Thoracic aorta (tissue), 2 donors: ENCODE measurements at places on chromosomes 12 and 14. TPM values are rescaled to one million over a fixed set of nuclear protein-coding genes. Genes with fewer than 3 reads are reported as not detected.

- no peak for DNase-seq
- no peaks in the 10 kb centered on the region for H3K27me3 ChIP-seq
- H3K4me3 ChIP-seq = no peak overlapping the region
- H3K36me3 ChIP-seq = no peaks in the 10 kb centered on the region
- no peak overlapping the region for H3K27ac ChIP-seq
Measured at GRCh38 chr12:12845794-12846243, 32.7 kb downstream of the DDX47 start.

DNA sequence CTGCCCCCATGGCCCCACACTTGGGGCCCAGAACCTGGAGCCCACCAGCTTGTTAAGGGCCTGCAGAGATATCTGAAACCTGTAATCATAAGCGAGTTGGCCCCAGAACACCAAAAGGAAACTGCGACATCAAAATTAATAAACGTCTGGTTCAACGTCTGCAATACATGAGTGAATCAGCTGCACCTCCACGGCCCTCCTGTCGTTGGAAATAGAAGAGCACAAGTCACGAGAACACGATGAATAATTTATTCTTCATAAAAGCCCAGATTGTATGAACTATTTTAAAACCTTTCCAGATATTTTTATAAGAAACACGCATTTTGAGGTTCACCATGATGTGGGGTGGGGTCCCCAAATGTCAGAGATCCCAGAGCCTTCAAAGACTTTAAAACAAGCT is 9.7 kb upstream of the CMKLR1 start:
- H3K4me3 ChIP-seq = peak overlapping the region; percentile 47
- peaks cover 16% of the 10 kb centered on the region for H3K4me1 ChIP-seq

- no peak overlapping the region for H3K27ac ChIP-seq
- no peaks in the 10 kb centered on the region for H3K4me1 ChIP-seq
- DNase-seq = no peak
Measured at GRCh38 chr12:66900616-66901015, 221.7 kb upstream of the GRIP1 start.

DNA sequence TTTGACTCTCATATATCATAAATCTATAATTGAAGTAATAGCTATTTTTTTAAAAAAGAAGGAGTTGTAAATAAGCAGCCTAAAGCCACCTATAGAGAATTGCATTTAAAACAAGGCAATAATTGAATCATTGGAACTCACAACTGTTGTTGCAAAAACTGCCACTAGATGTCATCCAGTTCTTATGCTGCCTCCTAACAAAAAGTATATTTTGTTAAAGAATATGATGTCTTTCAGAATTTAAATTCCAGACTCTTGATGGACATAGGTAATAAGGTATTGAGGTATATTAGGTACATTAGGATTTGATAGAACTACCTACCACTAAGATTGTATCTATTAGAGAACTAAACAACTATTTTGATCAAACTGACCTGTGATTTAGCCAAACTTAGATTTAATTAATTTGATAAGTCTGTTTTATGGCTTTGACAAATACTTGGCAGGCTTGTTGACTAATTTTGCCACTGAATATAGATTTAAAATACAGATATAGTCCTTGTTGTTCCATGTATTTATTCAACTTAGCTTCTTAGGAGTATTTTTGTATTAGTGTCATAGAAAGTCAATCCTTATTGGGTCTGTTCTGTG is 401.4 kb downstream of the RPL10L start:
- no peak overlapping the region for H3K27ac ChIP-seq
- no peak for DNase-seq
- no peaks in the 10 kb centered on the region for H3K36me3 ChIP-seq
- no peaks in the 10 kb centered on the region for H3K4me1 ChIP-seq

DNA sequence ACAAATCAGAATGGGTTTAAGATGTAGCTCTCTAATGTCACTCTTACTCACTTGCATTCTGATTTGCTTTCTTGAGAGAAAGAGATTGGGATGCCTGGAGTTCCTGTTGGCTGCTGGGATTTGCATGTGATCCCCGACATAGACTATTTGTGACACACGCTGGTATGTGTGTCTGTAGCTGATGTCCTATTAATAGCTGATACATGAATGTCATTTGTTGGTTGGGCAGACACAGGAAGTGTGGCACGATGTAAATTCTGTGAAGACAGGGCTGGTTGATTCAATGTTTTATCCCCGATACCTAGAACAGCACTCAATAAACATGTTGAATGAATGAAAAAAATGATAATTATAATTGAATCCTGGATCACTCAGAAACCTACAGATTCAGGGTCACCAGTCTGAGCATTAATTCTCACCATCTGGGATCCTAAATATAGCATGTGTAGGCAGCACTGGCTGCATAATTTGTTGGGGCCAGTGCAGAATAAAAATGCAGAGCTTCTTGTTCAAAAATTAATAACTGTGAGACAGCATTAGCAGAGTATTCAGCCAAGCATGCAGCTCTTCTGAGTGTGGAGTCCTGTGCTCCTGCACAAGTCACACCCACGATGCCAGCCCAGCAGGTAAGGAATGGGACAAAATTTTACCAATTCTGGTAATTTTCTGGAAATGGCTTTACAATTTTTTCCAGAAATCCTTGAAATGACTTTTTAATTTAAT is 35.5 kb upstream of the SOCS2 start:
- H3K27me3 ChIP-seq = no peaks in the 10 kb centered on the region
- no peak for DNase-seq
- no peaks in the 10 kb centered on the region for H3K36me3 ChIP-seq
- no peak overlapping the region for H3K27ac ChIP-seq
- no peak overlapping the region for H3K4me3 ChIP-seq

GRCh38 chr12:112710414-112710813 is 81.1 kb upstream of the RPH3A start:
- H3K4me3 ChIP-seq = no peak overlapping the region
- no peaks in the 10 kb centered on the region for H3K27me3 ChIP-seq
- no peak for DNase-seq

- no peaks in the 10 kb centered on the region for H3K36me3 ChIP-seq
- no peaks in the 10 kb centered on the region for H3K27me3 ChIP-seq
- no peaks in the 10 kb centered on the region for H3K4me1 ChIP-seq
- no peak for DNase-seq
- no peak overlapping the region for H3K27ac ChIP-seq
Measured at GRCh38 chr14:87799400-87799799, 193.6 kb downstream of the GALC start.

DNA sequence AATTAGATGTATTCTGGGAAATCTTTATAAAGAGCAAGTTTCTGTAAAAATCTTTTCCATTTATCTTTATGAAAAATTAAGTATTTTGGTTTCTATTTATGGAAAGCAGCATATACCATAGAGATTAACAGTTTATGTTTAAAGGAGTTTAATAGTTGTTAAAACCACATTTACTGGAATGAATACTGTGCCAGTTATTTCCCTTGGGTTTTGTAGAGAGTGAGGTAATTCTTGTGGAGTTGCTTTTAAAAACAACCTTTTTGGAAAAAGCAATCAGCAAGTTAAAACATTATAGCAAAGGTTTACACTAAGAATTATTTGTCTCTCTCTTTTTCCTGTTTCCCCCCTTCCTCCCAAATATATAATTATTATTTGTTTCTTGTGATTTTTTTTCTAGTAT is 34.9 kb downstream of the AEBP2 start:
- H3K36me3 ChIP-seq = no peaks in the 10 kb centered on the region
- DNase-seq = no peak
- H3K4me3 ChIP-seq = no peak overlapping the region
- peaks cover 58% of the 10 kb centered on the region for H3K4me1 ChIP-seq
- H3K27me3 ChIP-seq = no peaks in the 10 kb centered on the region

TAS2R20 gene
- 1.8 TPM for total RNA-seq

INHBC gene
- not detected for total RNA-seq

RBMS2 gene
- total RNA-seq = 33.4 TPM

KRT86 gene
- total RNA-seq = 9.3 TPM
